Stimulated activated CD4-positive, alpha-beta T cell treated with anti-CD3 and anti-CD28 coated beads, Interleukin-15, amount 100 ng/mL, for 24 hours (primary cell): ENCODE measurements at places on chromosomes 3 and 15.
A peak's percentile ranks its signal among the peaks of the same experiment; 100 is the strongest.

- no peak for DNase-seq
Observed at GRCh38 chr3:141680620-141681389, 57.3 kb upstream of the RNF7 start.

GRCh38 chr3:187181454-187182170 is 15.7 kb upstream of the RTP1 start:
- DNase-seq, result no peak

DNA sequence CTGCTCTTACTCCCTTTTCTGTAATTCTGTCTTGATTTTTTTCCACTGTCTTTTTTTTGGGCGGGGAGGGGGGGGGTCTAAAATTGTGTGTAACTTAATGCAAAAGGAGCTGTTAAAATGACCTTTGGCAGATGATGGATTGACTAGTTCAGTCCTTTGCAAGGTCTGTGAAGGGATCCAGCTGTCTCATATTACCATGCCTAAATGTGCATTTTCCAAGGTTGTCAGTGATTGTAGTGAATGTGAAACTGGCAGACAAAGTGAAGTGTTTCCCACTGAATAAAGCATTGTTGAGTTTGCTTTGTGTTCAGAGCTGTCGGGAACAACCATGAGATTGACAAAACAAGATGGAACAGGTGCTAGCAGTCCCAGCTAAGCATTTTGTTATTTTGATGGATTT is 110.1 kb upstream of the SKOR1 start:
- no peak for DNase-seq

- peak; percentile 5 for DNase-seq
Observed at GRCh38 chr3:64399205-64399800, 174.0 kb upstream of the PRICKLE2 start.

DNA sequence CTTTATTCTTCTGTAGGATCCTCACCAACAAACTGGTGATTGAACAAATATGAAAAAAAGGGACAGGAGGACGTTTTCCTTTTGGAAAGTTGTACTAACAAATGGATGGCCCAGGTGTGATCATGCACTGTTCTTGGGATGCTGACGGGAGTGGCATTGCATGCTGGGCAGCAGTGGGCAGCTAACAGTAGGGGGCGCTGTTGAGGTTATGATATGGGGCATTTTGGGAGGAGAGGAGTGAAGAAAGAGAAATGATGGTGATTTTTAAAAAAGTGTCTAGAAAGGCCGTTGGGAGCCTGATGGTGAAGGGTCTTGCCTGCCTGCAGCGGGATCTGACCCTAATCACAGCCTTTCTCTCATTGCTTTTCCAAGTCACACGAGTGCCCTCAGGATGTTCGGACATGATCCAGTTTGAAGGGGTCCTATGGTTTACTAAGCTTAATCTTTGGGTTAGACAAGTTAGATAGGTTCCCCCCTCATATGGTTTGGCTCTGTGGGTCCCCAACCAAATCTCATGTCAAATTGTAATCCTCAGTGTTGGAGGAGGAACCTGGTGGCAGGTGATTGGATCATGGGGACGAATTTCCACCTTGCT is 46.2 kb upstream of the PRTG start:
- peak; percentile 74 for DNase-seq
